ENCODE measurements at places on chromosomes 12 and 14.
A peak's percentile ranks its signal among the peaks of the same experiment; 100 is the strongest.

DNA sequence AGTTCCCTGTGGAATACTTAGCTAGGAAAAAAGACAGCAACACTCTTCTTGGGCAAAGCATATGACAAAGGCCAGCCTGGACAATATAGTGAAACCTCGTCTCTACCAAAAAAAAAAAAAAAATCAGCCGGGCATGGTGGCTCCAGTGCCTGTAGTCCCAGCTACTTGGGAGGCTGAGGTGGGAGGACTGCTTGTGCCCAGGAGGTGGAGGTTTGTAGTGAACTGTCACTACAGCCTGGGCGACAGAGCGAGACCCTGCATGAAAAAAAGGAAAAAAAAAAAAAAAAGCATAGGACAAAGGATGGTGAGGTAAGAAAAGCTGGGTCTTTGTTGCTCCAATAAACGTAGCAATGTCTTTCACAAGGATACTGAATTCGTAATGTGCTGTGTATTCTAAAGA is 1.1 kb downstream of the TXNDC16 start:
- DNase-seq = no peak

DNA sequence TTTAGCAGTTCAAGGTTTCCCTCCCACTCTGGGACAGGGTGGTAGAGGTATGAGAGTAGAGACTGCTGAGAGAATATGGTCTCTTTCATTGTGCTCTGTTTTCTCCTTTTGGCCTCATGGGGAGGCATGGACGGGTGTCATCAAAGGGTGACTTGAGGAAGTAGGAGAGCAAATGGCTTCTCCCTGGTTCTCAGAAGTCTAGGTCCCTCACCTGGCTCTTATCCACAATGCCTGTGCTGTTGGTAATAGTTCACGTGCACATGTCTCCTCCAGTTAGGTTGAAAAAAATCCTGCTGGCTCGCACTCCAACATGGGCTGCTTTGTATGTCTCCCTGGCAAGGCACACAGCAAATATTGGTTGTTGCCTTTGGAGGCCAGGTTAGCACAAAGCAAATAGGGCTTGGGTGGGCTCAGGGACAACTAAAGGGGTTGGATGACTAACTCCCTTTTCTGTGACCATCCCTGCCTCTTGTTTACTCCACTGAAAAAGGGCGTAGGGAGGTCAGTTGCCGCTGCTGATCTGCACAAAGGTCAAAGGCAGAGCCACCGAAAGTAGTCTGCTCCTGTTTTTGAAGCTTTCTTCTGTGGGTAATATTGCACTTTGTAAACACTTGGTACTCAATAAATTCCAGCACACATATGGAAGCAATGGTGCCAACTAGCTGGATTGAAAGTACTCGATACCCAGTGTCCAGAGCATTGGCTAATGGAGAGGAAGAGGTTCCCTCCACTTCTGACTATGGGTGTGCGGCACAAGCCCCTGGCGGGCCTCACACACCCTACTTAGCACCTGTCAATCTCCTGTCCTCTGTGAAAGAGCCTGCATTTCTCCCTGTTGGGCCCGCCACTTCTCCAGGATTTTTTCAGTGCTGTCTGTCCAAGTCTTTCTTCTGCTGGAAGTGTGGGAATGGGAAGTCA is 121.8 kb downstream of the SLC38A6 start:
- DNase-seq = no peak

GRCh38 chr12:42916143-42916542 is 326.6 kb upstream of the PRICKLE1 start:
- DNase-seq = no peak

DNA sequence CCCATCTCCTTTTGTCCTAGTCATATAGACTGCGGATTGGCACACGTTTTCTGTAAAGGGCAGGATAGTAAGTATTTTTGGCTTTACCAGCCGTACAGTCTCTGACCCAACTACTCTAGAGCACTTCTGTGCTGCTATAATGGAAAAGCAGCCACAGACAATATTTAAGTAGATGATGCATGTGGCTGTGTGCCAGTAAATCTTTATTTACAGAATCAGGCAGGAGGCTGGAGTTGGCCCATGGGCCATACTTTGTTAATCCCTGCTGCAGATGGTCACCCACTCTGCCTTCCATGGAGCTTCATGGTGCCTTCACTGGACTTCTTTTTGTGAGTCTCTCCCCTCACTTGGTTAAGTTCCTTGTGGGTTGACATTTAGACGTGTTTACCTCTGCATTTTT is 584.5 kb upstream of the TBX3 start:
- no peak for DNase-seq

GRCh38 chr12:130074661-130075406 is 87.4 kb upstream of the FZD10 start:
- DNase-seq = no peak

GRCh38 chr12:28446031-28446430 is 255.8 kb downstream of the CCDC91 start:
- no peak for DNase-seq

- no peak for DNase-seq
Measured at GRCh38 chr14:75318353-75318752, 39.7 kb downstream of the FOS start.

DNA sequence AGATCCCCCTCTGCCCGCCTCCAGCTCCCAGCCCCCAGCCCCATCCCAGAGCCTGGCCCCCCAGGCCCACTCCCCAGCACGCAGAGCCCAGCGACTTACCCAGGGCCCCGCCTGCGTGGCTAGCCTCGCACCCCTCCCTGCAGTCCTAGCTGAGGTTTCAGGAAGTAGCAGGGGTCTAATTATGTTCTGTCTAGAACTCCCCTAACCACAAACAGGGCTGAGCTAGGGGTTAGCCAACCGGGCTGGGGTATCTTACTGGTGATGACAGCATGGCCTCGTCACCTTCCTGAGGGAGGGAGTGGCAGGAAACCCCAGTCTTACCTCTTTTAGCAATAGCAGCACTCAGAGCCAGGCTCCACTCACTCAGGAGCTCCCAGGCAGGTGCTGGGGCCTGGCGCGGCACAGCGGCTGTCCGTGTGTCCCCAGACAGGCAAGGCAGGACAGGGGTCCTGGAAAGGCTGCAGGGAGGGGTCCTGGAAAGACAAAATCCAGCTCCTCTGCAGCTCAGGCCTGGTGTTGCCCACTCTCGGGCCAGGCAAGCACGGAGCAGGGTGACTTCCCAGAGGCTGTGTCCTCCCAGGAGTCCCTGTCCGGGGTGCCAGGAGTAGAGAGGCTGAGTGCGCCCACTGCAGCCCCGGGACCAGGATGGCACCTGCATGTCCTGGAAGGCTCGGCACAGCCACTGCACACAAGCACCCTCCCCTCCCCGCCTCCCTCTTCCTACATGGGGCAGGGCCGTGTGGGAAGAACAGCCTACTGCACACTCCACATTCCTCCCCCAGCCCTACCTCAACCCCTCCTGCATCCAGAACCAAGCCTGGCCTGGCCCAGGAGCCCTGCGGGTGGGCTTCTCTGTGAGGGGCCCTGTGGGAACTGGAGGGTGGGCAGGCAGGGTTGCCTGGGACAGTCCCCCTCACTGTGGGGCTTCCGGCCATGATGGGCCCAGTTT is at the start of gene GPR132:
Gene GPR132, minus strand, starts transcription at position 151 of the 949 bp plus-strand sequence. CDS start 10,010 bp downstream, outside the sequence.
- DNase-seq = peak; percentile 96

DNA sequence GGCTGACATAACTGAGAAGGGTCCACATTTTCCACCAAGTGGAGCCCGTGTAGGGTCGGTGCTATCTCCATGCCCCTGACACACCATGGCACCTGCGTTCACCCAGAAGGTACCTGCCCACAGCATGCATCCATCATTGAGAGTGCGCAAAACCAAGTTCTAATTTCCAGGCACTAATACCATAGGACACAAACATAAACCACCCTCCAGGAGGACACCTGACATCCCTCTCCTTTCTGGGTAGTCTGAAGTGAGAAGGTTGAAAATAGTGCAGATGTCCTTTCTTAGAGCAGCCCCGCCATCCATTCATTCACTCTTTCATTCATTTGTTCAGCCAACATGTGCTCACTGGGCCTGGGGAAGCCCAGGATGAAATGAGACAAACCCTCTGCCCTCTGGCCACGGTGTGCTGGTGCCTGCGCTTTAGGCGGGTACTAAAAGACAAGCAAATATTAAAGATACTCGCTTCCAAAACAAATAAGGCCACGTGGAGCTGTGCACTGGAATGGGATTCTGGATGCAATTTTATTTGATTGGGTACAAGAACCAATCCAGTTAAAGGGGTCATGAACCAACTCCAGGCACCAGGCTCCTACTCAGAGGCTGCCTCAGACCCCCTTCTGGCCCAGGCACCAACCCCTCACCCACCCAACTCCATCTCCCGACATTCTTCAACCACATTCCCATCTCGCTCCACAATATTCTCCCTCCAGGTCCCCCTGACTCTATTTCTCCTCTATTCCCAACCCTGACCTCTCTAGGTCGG is 1.2 kb downstream of the TTC7B start:
- DNase-seq = no peak

DNA sequence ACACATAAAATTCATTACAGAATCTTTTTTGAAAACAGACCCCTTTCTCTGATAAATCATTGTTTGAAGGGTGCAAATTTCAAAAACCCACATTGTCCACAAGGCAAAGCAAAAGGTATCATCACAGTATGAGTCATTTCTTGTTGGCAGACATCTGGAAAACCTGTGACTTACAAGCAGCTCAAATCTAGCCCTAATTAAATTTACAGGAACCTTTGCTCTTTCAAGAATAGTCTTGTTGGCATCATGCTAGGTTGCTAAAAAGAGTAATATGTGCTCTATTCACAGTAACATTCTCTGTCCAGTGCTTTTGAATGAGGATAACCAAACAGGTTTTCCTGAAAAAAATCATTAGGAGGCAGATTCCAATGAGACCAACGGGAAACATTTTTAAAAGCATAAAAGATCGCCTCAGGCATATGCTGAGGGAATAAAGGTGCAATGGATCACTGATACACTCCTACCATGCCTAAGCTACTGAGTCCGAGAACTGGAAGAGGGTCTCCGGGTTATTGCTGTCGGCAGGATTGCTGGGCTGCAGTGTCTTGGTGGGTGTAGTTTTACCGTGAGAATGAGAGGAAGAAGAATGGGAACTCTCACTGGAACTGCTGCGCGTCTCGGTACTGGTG is 55.5 kb upstream of the TTC7B start:
- DNase-seq = no peak

DNA sequence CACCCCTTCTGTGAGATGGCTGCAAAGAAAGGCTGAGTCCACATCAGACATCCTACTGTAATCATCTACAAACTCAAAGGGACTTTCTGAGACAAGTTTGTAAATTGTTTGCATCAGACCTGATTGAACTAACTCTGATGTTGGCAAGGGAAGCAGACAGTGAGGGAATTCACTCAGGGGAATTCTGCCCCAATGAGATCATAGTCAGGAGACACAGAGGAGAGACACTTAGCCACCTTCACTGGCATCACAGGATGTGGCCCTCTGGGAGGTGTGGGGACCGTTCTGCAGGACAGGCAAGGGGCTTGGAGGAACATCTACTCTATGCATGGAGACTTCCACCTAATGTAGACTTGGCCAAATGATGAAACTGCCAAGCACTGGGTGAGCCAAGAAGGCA is 70.7 kb upstream of the DDX11 start:
- no peak for DNase-seq

- no peak for DNase-seq
Measured at GRCh38 chr14:67449096-67449495, 37.1 kb upstream of the PLEK2 start.

DNA sequence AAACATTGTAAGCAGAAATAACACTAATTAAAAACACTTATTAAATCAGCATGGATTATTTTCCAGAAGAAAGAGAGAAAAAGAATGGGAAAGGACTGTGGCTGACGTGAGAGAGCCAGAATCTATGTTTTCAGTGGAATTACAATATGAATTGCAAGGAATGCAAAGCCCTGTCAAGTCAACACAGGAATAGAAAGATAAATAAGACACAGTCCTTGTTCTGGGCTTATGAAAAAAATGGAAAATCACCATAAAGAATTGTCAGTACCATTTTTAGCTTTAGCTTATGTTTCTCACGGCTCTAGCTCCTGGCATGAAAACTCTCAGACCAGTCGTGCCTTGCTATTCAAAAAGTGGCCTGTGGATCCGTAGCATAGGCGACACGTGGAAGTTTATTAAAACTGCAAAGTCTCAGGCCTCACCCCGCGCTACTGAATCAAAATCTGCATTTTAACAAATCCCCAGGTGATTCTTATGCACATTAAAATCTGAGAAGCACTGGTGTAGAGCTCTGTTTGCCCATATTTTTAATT is 549.1 kb downstream of the RPS29 start:
- DNase-seq = no peak

- DNase-seq = no peak
Measured at GRCh38 chr12:116495260-116495659, 63.9 kb upstream of the MAP1LC3B2 start.

All from SIG-M5 (cell line).